ENCODE measurements at places on chromosomes 16 and 17.

GRCh38 chr17:38322156-38322779, 21.5 kb downstream of the GPR179 start:
- DNase-seq, result peak; percentile 44

GRCh38 chr17:81723651-81724209, 11.6 kb downstream of the SLC25A10 start:
- no peak for DNase-seq

GRCh38 chr16:75306099-75306762, 54.8 kb upstream of the BCAR1 start:
- DNase-seq, result peak; percentile 58

- no peak for DNase-seq
Observed at GRCh38 chr17:43768382-43768781, 9.8 kb upstream of the SOST start.

- DNase-seq, result peak; percentile 26
Observed at GRCh38 chr17:77649717-77650211, 308.7 kb upstream of the TNRC6C start.

GRCh38 chr16:27670071-27670810, 120.3 kb downstream of the KATNIP start:
- no peak for DNase-seq

GRCh38 chr16:55508271-55508921, 476 bp upstream of the LPCAT2 start:
- no peak for DNase-seq

DNA sequence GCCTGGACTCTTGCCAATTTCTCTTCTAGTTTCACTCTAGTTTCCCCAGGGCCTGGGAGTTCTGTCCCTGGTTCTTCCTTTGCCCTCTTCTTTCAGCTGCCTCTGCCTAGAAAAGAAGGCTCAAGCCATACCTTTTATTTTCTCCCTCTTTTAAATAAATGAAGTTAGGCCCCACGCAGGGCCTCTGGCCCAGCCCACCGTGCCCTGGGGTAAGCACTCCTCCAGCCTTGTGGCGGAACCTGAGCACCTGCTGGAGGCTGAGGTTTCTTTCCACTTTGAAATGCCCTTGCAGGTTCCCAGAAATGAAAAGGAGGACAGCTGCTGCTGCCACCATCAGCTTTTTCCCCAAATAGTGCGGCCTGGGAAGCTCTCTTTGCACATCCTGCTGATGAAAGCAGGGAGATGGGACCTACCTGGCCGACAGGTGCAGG, 139.4 kb downstream of the CCDC182 start:
- peak; percentile 50 for DNase-seq

Measured in iris pigment epithelial cell (primary cell).